ENCODE measurements at places on chromosomes 11 and 22. TPM values are rescaled to one million over a fixed set of nuclear protein-coding genes. Genes with fewer than 3 reads are reported as not detected.

Gene KRTAP5-1
- not detected for total RNA-seq

Gene APOL4
- not detected for total RNA-seq

Gene P2RY6
- total RNA-seq = 48.4 TPM

Gene NAALADL1
- 0.23 TPM for total RNA-seq

Gene CEP126
- 4.6 TPM for total RNA-seq

Gene F2
- total RNA-seq = 60.0 TPM

Gene APOBEC3H
- not detected for total RNA-seq

Gene OR8D1
- total RNA-seq = not detected

Gene GAL
- 94.4 TPM for total RNA-seq

Gene SMC1B
- 5.3 TPM for total RNA-seq

Gene SLC29A2
- total RNA-seq = 32.0 TPM

Gene OR52I2
- not detected for total RNA-seq

Gene CDKN1C
- total RNA-seq = 15.0 TPM

Gene LINC01488
- not detected for total RNA-seq

Gene SORL1
- 26.3 TPM for total RNA-seq

Gene HINFP
- 61.6 TPM for total RNA-seq

Gene DNAJB7
- not detected for total RNA-seq

Gene GLB1L2
- 15.8 TPM for total RNA-seq

Gene ARHGAP8
- 90.5 TPM for total RNA-seq

Gene SPDYC
- total RNA-seq = not detected

Gene ZNHIT2
- total RNA-seq = 12.2 TPM

Gene MPEG1
- total RNA-seq = not detected

Gene ZNF70
- total RNA-seq = 5.4 TPM

Gene FAM181B
- not detected for total RNA-seq

Gene CCDC116
- total RNA-seq = not detected

Gene ZMAT5
- total RNA-seq = 19.7 TPM

Gene ANO1
- 8.4 TPM for total RNA-seq

Gene OR5AS1
- not detected for total RNA-seq

Gene MS4A8
- not detected for total RNA-seq

Gene CHST1
- not detected for total RNA-seq

Gene CEND1
- not detected for total RNA-seq

Gene EMID1
- 8.9 TPM for total RNA-seq

Gene CNGA4
- 0.56 TPM for total RNA-seq

Gene TMEM225
- total RNA-seq = not detected

Gene RGL4
- not detected for total RNA-seq

Gene OOSP1
- total RNA-seq = not detected

Gene NRXN2
- 7.6 TPM for total RNA-seq

Gene CXCR5
- total RNA-seq = not detected

Gene PAMR1
- 17.9 TPM for total RNA-seq

Gene EHF
- 0.21 TPM for total RNA-seq

Gene TEX12
- not detected for total RNA-seq

Gene SUSD2
- 7.0 TPM for total RNA-seq

Gene MYRF
- total RNA-seq = 165 TPM

Gene GUCY1A2
- total RNA-seq = not detected

Gene PLA2G3
- not detected for total RNA-seq

Gene CSNK2A3
- total RNA-seq = 0.75 TPM
